ENCODE measurements at places on chromosomes 6 and 20.

GRCh38 chr6:134026597-134026996, 25.8 kb downstream of the SLC2A12 start:
- no peak for DNase-seq

- DNase-seq, result no peak
These were observed 10.2 kb downstream of the LRRC1 start for GRCh38 chr6:53805016-53805415.

GRCh38 chr20:1423625-1424106, 30.8 kb upstream of the FKBP1A start:
- no peak for DNase-seq

DNA sequence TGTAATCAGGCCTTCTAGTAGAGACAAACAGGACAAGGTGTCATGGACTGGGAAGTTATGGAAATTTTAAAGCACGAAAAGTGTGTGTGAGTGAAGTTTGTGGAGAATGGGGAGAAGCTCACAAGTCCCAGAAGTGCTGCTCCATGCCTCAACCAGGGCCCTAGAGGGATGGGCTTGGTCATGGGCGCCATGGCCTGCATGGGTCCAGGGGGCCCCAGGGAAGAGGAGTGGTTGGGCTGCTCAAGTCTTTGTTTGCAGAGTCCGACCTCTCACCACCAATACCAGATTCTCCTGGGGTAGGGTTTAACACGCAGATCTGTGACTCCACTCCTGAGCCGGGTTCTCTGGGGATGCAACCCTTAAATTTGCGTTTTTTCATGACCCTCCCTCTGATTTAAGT, 88.4 kb downstream of the FAM120B start:
- DNase-seq, result no peak

DNA sequence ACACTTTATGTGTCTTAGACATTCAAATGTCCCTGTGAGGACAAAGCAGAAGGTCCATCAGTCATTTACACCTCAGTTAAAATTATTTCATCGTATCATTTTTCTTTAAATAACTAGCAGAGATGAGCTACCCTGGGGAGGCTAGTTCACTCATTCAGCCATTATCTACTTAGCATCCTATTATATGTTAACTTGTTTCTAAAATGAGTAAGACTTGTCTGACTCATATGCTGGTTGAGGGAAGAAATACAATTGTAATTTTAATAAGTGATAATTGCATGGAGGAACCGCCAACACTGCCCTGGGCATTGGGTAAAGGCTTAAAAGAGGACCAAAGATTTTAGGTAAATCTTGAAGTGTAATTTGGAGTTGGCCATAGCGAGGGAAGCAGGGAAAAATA, 12.4 kb upstream of the PTPRK start:
- no peak for DNase-seq

DNA sequence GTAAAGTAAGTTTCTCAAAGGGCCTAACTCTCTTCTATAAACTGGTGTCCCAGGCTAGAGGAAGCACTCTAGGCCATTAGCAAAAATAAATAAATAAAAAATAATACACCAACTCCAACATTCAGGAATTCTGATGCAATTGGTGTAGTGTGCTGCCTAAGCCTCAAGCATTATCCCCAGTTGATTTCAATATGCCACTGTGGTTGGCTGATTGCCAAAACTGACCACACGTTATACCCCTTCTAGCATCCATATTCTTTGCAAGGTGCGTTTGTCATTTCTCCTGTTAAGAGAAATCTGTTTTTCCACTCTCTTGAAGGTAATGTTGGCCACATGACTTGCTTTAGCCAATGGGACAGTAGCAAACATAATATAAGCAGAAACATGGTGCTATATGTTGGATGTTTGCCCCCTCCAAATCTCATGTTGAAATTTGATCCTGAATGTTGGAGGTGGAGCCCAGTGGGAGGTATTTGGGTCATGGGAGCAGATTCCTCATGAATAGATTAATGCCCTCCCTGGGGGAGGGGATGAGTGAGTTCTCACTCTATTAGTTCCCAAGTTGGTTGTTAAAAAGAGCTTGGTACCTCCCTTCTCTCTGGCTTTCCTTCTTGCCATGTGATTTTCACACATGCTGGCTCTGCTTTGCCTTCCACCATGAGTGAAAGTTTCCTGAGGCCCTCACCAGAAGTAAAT, 71.9 kb upstream of the PLCB4 start:
- no peak for DNase-seq

DNA sequence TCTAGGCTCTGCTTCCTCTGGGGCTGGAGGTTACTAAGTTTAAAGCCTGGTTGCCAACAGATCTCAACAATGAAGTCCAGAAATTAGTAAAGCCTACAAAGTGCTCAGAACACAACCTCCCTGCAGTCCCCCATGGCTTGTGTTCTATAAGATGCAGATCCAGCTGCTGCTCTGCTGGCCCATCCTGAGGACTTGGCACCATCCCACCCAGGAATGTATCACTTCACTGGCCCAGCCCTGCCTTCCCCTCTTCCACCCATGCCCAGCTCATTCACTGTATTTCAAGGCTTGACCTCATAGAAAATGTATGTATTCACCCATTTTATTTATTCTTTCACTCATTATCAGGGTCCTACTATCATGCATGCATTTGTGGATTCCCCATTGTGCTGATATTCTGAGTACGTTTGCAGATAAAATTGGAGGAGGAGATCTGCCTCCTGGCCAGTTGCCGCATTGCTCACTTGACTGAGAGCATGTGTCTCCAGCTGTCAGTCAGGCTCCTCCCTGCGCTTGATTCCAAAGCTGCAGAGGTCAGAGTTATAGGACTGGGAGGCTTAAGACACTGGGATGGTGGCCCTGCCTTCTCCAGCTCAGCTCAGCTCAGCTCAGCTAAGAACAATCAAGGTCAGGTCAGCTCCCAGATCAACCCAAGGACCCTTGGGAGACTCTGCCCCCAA, 104.8 kb downstream of the MAFB start:
- no peak for DNase-seq

- DNase-seq, result no peak
These were observed 52.3 kb downstream of the SLX4IP start for GRCh38 chr20:10487142-10488136.

GRCh38 chr20:15637950-15638754, 935.1 kb downstream of the KIF16B start:
- DNase-seq, result no peak

DNA sequence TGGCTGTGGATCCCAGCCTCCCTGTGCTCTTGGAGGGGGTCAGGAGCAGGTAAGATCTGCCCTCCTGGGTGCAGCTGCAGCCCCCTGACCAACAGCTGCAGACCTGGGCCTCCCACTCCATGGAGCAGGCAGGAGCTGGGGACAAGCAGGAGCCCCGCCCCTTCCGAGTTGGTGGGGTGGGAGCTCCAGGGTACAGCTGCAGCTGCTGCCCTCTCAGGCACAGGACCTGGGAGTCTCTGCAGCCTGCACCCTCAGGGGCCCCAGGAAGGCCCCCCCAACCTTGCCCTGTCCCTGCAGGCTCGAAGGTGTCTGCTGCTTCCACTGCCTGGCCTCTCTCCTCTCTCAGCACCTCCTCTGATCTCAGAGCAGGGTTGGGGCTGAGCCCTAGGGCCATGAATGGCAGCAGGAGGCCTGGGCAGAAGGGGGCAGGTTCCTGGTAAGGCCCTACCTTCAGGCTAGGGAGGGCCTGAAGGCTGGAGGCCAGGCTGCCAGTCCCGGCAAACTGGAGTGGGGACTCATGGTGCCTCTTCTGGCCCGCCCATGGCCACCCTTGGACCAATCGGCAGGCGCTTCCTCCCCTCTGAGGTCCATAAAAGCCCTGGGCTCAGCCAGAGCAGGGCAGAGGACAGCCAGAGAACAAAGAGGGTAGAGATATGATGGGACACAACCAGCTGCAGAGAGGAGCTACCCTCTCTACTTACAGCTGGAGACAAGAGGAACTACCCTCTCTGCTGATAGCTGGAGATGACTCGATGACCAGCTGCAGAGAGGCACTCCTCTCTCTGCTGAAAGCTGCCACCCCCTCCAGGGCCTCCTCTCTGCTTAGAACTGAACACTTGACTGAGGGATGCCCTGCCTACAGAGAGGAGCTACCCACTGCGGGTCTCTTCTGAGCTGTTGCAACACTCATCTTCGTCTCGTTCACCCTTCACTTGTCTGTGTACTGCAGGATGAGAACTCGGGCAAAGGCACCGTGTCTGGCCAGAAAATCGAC, 7.8 kb upstream of the PACSIN1 start:
- DNase-seq, result no peak

- DNase-seq, result no peak
These were observed 21.1 kb upstream of the SERPINB1 start for GRCh38 chr6:2862712-2863181.

DNA sequence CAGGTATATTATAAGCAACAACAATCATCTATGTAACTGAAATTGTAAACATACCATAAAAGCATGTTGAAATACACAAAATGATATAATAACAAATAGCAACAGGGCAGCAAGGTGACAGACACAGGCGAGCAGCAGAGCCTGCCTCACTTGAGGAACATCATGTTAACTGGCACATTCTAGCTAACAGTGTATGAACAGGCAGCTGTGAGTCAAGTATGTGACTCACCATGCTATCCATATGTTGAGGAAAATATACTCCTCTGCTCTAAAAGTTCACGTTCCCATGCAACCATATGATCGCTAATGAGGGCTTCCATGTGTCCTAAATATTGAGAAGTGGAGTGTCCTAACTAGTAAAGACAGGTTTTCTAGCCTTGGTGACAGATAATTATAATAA, 18.4 kb downstream of the SERAC1 start:
- DNase-seq, result no peak

DNA sequence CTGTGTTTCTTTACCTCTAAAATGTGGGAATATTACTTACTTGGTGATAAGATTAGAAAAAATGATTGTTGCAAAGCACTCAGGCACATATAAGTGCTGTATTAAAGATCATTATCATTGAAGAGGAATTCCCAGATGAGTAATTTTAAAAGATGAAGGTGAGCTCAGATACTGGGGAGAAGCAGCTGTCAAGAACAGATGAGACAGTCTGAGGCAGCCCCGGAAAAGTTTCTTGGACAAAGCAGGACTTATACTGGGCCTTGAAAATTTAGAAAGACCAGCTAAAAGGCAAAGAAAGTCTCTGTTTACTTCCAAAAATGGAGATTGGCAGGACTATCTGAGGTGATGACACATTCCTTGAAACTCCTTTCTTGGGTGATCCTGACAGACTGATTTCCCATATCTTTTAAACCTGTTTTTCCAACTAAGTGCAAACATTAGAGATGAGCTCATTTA, 93.8 kb upstream of the MARCKS start:
- no peak for DNase-seq

GRCh38 chr20:34529742-34530141, 13.5 kb downstream of the DYNLRB1 start:
- DNase-seq, result no peak

GRCh38 chr6:106118835-106119431, 32.8 kb downstream of the PRDM1 start:
- no peak for DNase-seq

- no peak for DNase-seq
These were observed 76.2 kb downstream of the PLCB1 start for GRCh38 chr20:8208226-8208625.

GRCh38 chr6:139311831-139312230, 20.0 kb upstream of the TXLNB start:
- no peak for DNase-seq

DNA sequence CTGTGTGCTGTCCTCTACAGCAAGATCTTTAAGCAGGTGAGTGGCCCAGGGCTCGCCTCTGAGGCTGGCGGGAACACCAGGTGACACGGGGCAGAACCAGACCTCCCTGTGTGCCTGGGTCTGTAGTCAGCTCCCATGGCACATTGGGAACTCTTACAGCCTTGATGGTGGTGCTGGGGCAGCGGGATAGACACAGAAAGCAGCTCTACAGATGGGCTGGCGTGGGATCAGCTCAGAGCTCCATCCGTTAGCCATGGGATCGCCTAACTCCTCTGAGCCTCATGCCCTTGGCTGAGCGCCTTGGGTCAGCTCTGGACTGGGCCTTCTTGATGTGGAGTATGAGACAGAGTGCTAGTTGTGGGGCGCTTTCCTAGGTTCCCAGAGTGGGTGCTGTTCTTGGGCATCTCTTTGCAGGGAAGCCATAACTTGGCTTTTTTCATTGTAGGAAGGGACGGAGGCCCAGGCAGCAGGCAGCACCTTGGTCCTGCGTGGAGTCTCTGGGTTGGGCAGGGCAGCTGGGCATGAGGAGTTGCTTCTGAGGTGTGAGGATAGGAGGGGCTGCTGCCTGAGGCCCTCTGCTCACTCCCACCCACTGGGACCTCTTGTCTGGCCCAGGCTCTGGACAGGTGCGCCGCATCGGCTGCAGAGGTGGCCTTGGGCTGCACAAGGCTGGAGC, 51.3 kb downstream of the EFCAB8 start:
- DNase-seq, result no peak

DNA sequence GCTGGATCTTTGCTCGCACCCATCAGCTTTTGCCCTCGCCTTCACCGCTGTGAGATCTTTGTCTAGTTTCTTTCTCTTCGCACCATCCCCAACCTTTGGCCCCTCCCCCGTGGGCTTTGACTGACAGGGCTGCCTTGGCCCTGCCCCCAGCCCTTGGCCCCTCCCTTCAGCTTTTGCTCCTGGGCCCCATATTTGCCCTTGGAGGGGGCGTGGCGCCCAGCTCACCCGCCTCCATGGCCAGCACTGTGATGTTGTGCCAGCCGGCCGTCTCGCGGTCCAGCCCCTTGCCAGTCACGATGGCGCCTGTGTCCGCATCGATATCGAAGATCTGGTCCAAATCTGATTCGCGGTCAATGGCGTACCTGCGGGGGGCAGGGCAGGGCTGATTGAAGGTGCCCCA, 81.1 kb downstream of the CD40 start:
- no peak for DNase-seq

- no peak for DNase-seq
These were observed 312.5 kb downstream of the EYA4 start for GRCh38 chr6:133553652-133554051.

GRCh38 chr20:44091026-44091425, 96.0 kb downstream of the JPH2 start:
- DNase-seq, result no peak

DNA sequence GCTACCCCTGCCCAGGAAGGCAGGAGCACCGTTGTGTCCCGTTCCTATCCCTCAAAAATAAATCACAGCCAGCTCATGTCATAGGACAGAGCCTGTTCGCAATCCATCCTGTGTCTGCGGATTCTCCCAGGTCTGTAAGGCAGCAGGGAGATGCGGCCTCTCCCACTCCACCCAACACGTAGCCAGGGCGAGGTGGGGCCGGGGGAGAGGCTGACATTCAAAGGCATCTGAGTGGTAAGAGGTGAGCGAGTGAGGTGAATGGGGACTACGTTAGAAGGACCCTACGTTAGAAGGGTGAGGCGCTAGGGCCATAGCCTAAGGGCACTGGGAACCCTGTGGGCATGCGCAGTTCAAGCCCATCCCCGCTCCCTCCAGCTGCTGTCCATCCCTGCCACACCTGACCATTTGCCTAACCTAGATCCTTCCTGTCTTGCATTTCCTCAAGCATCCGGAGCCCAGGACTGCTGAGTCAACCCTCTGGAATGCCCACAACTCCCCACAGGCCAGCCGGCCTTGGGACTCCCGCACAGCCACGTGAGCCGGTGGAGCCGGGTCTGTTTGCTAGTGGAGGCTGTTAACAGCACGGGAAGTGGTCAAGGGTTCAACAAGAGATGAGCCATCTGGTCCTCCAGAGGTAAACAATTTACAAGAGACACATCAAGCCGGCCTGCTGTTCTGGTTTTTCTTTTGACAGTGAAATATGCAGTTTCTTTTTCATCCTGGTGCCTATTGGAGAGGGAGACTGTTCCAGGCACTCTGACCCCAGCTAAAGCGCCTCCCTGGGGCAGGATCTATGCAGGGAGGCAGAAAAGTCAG, 45.9 kb downstream of the RIPOR3 start:
- DNase-seq, result no peak

GRCh38 chr6:158552796-158553138, 7.1 kb upstream of the TMEM181 start:
- DNase-seq, result no peak

- DNase-seq, result no peak
These were observed 84.6 kb upstream of the ZNF322 start for GRCh38 chr6:26743941-26744699.
